ENCODE measurements at places on chromosomes 4 and X.

GRCh38 chr4:140719686-140720085 is 36.5 kb downstream of the TBC1D9 start:
- DNase-seq: no peak

GRCh38 chrX:40054793-40055192 is 43.0 kb downstream of the BCOR start:
- DNase-seq: no peak

- DNase-seq: no peak
Observed at GRCh38 chr4:143515905-143516304, 2.4 kb downstream of the SMARCA5 start.

DNA sequence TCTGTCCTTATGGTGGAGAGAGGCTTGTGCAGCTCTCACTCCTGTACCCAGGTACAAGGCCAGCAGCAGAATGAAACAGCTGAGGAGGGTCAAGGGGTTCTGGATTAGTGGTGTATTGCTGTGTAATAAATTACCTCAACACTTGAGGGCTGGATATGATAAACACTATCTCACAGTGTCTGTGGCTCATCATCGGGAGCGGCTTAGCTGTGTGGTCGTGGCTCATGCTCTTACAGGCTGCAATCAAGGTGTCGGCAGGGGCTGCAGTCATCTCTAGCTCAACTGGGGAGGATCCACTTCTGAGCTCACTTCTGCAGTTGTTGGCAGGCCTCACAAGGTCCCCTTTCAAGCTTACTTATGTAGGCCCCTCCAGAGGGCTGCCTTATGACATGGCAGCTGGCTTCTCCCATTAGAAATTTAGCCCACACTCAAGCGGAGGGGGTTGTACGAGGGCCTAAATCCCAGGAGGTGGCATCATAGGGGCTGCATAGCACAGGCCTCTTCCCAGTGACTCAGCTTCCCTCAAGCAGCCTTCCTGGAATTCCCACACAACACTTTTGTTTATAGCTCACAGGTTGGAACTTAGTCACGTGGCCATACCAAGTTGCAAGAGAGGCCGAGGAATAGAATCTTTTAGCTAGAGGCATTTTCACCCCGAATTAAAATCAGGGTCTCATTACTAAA is 148.2 kb upstream of the RPS6KA3 start:
- no peak for DNase-seq

DNA sequence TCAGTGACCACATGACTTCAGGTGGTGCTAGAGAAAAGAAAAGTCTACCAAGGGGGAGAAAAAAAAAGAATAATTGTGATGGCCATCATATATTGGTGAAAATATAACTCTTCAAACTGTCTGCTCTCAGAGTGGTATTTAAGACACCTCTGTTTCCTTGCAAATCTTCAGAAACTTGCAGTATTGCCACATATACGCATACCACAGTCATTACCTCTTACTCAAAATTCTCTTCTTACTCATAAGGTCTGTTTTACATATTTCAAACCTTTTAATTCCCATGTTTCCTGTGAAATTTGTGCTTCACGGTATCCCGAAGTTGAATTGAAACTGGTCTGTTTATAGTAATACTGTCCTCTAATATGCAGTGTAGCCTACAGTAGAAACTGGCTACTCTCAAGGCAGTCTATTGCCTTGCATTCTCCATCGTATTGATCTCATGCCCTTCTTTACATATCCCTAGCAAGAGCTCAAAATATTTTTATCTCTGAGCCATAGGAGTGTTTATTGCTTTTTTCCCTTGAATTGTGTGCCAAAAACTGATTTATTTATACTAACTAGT is 34.7 kb upstream of the LHFPL1 start:
- no peak for DNase-seq

DNA sequence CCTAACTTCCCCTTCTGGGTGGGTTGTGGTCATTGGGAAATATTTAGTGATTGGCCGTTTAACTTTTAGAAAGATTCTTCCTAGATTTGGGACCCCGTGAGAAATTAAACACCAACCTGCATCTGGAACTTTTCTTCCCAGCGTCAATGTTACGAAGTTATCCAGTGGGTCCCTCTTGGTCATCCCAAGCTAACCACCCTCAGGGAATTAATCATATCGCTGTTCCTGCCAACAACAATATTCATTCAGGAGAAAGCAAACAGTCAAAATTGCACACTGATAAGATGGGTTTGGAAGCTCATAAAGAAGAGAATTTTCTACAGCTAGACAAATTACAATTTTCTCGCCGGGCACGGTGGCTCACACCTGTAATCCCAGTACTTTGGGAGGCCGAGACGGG is 121.2 kb upstream of the STX18 start:
- DNase-seq: no peak

Measured in omental fat pad (tissue), 4 donors.